ENCODE measurements at places on chromosomes 3 and 15. TPM values are rescaled to one million over a fixed set of nuclear protein-coding genes. Genes with fewer than 3 reads are reported as not detected.

- no peak for DNase-seq
Observed at GRCh38 chr3:177827511-177828207, 630.4 kb upstream of the TBL1XR1 start.

DNA sequence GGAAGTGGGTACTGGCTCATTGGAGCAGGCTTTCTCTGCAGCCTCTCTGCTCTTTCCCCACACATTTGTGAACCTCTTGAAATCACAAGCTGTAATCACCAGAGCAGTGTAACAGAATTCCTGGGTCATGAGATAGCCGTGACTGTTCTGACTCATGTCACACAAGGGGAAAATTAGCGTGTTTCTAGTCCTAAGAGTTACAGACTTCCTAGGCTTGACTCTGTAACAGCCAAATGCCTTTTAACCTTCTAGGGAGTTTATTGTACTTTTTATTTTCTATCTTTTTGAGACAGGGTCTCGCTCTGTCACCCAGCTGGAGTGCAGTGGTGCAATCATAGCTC, 54.7 kb upstream of the TRAK1 start:
- no peak for DNase-seq

GRCh38 chr3:145936971-145937370, 224.0 kb downstream of the PLOD2 start:
- no peak for DNase-seq

FOXL2NB gene
- total RNA-seq: not detected

GPR160 gene
- 0.78 TPM for total RNA-seq

- DNase-seq: no peak
Observed at GRCh38 chr3:184381261-184382224, 1.7 kb downstream of the CHRD start.

DNA sequence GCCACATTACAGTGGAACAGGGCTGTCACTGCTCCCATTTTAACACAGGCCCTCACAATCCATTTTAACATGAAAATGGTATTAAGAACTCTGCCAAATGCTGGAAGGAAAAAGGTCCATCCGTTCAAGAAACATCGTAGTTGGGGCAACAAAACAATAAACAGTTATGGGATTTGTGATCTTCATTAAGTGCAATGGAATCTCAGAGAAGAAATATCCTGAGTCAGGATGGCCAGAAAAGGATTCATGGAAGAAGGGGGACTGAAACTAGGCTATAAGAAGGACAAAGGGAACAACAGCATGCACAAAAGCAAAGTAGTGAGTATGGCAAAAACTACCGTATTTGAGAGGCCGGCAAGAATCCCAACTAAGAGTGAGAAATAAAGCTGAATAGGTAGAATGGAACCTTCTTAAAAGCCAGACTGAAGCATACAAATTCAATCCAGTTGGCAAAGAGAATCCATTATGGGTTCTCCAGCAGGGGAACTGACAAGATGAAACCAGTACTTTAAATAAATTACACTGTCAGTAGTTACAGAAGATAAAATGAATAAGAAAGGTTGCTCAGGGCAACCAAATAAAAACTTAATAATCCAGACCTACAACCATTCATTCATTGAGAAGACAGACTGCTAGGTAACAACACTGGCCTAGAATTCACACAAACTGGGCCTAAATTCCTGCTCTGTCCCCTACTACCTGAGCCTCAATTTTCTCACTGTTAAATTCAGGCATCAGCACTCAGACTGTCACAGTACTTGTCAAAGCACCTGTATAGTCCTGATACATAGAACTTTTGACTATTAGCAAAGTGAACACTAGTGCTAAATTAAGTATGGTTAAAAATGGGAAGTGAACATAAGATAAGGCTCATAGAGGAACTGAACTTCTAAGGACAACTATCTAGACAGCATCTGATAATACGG, 6.3 kb downstream of the TBL1XR1 start:
- DNase-seq: no peak

DNA sequence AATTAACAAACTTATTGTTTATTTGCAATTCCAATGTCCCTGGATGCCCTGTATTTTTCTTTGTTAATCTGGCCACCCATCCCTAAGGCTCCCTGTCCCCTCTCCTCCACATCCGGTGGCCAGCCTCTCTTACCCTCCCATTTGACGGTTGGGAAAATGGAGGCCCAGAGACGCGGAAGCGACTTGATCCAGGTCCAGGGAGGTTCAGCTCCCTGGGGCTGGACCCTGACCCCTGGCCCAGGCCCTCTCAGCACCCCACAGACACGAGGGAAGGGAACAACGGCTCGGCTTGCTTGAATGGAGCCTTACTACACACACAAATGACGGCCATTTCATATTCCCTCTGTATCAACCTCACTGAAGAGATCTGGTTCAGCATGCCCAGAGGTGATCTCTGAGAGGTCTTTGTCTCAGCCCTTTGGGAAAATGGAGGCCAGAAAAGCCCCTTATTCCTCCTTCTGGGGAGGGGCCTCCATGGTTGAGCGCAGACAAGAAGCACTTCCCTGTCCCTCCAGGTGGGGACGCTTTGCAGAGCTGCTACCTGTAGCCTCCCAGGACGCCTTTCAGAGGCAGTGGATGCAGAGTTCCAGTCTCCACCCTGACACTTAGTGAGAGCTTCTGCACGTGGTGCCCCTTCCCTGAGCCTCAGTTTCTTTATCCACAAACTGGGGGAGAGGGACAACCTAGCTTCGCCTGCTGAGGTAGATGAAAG, 82.1 kb downstream of the ATP2B2 start:
- DNase-seq: no peak

TMEM108 gene
- total RNA-seq: 1.3 TPM

DNA sequence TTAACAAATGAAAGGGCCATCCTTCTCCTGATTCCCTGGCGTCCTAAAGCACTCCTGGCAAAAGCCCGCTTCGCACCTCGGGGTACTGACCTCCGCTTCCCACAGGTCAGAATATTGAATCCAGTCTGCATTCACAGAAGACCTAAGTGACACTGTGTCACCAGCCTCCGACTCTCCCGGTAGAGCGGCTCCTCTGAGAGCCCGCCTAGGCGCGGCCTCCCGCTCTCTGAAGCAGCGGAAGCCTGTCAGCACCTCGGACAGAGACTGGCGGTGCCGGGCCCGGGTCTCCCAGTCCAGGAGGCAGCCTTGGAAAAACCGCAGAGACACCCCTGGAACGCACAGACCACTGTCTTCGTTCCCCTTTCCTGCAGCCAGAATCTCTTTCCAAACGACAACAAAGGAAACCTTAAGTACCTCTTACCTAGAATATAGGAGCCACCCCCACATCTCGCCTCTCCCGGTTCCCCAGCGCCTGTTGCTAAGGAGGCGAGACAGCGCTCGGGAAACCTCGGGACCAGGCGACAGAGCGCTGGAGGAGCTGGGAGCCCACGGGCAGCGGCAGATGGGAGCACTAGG, 1.2 kb downstream of the GABRB3 start:
- DNase-seq: no peak

DNA sequence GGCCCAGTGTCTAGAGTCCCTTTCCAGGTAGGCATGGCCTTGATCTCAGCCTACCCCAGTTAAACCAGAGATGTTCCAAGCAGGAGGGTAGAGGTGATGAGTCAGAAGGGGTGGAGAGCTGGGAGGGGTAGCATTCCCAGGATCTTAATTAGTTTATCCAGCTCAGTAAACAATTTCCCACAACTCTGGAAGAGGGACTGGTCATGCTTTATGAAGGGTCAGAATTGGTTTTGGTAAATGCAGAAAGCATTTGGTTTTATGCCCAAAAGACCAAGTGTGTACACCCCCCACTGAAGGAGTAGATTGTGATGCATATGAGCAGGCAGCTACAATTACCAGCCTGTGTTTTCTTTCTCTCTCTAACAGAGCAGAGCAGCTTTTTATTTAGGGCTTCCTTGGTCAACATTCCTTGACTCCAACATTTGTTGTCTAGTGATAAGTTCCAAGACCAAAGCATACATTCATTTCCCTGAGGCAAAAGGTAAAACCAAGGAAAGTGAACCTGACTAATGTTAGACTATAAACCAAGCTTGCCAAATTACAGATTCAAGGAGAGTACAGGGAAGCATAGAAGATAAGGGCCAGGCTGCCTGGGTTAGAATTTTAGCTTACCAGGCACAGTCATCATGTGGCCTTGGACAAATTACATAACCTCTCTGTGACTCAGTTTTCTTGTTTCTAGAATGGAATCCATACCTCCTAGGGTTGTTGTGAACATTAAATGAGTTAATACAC, 17.6 kb downstream of the EXOSC7 start:
- no peak for DNase-seq

DNA sequence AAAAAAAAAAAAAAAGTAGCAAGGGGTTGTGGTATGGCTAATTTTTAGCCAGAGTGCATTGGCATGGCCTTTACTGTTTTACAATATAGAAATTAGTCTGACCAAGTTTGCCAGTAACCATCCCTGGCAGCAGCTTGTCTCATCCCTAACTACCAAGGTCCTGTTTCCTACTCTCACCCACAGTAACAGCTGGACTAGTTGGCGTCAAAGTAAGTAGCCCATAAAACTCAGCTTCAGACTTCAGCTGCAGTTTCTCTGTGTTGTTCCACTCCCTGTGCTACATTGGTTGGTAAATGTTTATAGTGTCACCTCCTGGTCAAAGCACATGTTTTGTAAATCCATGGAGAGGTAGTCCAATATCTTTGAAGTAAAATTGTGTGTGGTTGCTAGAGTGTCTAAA, 691.3 kb downstream of the ZPLD1 start:
- DNase-seq: no peak

- DNase-seq: no peak
Observed at GRCh38 chr3:12192173-12192572, 33.5 kb upstream of the TIMP4 start.

DNA sequence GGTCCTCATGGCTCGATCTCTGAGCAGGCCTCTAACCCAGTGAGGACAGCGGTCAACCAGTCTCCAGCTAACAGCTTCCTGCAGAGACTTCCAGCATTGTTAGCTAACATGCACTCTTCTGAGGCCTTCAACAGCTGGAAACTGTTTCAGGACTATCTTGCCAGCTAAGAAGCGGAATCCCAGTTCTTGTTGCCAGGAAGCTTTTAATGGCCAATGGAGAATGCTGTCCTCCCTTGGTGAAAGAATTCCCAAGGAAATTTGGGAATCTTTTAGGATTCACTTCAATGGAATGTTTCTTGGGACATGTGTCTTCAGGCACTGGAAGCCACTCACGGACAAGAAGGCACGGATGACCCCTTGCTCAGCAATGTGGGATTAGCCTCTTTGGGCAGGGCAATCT, 91.7 kb downstream of the CEMIP start:
- DNase-seq: no peak

DNA sequence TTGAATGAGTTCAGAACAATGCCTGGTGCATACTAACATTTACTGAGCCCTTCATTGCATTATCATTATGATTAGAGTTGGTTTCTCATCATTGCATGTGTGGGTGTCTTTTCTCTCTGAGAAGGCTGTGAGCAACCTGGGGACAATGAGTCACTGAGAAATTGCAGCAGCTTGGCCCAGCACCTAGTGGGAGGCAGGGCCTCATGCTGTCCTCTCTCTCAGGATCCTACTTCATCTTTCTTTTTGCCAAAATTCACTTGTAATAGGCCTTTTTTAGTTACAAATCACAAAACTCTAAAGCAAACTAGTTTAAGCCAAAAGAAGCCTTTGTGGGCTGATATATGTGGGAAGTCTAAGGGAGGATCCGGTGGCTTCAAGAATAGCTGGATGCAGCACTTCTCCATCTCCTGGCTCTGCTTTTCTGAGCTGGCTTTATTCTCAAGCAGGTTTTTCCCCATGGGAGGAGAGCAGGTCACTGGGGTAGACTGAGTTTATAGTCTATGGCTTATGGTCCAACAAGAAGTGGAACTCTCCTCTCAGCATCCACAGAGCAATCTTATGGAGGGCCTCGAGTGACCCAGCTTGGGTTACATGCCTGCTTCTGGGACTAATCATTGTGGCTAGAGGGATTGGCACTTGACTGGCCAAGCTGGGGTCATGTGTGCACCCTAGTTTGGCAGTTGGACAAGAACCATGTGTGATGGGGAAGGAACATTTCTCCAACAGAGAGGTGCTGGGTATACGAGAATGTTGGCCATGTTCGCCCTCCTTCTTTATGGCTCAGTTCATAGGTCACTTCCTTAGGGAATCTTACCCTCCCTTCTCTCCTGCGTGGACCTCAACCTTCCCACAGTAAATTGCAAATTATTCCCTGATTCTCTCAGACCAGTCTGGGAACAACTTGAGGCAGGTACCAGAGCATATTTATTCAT, 8.7 kb upstream of the CAMK1 start:
- DNase-seq: no peak

UBA7 gene
- total RNA-seq: 20.0 TPM

DNA sequence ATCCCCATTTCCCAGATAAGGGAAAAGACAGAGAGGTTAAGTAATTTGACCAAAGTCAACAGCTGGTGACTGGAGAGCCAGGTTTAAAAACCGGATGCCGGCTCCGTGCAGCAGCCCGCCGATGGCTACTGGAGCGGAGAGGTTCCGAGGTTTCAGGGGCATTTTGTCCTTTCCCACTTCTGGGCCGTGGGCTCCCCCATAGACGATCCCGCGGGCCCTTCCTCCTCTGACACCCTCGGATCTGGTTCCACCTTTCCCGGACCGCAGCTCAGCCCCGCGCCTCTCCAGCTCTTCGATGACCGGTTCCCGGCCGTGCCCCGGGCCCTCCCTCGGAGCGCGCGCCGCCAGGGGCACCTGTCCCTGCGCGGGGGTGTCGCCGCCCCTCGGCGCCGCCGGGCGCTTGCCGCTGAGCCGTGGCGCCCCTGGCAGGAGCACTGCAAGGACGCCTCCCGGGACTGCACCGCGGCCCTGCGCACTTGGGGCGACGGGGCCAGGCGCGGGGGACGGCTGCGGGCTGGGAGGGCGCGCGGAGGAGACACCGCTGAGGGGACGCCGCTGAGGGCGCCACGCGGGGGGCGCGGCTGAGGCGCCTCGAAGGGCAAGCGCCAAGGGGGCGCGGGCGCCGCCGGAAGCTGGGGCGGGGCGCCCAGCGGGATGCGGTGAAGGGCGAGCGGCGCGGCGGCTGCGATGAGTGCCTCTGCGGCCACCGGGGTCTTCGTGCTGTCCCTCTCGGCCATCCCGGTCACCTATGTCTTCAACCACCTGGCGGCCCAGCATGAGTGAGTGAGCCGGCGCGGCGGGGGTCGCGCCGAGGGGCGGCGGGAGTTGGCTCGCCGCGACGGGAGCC, at the start of gene TM6SF1:
TM6SF1 (plus strand) TSS at position 652 of the 847 bp plus-strand sequence; CDS start at position 688, 36 bp downstream.
- DNase-seq: no peak

- no peak for DNase-seq
Observed at GRCh38 chr3:124926426-124927101, 8.0 kb downstream of the MUC13 start.

GRCh38 chr15:23069496-23070166, 30.3 kb upstream of the TUBGCP5 start:
- no peak for DNase-seq

ZCWPW2 gene
- 2.1 TPM for total RNA-seq

HIGD2B gene
- not detected for total RNA-seq

GRCh38 chr15:98858610-98859023, 149.0 kb downstream of the PGPEP1L start:
- no peak for DNase-seq

CAND2 gene
- 62.6 TPM for total RNA-seq

GRCh38 chr3:81620849-81621248, 140.6 kb downstream of the GBE1 start:
- DNase-seq: no peak

CACNA2D2 gene
- 1.4 TPM for total RNA-seq

DNA sequence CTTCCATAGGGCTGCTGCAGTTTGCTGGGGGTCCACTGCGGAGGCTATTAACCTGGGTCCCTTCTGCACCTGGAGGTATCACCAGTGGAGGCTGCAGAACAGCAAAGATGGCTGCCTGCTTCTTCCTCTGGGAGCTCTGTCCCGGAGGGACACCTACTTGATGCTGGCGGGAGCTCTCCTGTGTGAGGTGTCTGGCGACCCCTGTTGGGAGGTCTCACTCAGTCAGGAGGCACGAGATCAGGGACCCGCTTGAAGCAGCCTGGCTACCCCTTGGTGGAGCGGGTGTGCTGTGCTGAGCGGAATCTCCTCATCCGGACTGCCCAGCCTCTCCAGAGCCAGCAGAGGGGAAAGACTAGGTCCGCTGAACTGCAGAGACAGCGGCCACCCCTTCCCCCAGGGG, 56.0 kb upstream of the CTXND1 start:
- DNase-seq: no peak
